Activated T-cell treated with anti-CD3 and anti-CD28 coated beads, Interleukin-2, amount 50 U/mL, for 72 hours (primary cell): ENCODE measurements at places on chromosomes 4 and X. TPM values are rescaled to one million over a fixed set of nuclear protein-coding genes. Genes with fewer than 3 reads are reported as not detected.

- H3K36me3 ChIP-seq = no peaks in the 10 kb centered on the region
- DNase-seq = no peak
- no peaks in the 10 kb centered on the region for H3K4me1 ChIP-seq
- H3K27me3 ChIP-seq = no peaks in the 10 kb centered on the region
- no peak overlapping the region for H3K27ac ChIP-seq
- H3K4me3 ChIP-seq = no peak overlapping the region
Observed at GRCh38 chr4:850323-850945, 24.5 kb upstream of the CPLX1 start.

- H3K27me3 ChIP-seq = peaks cover 33% of the 10 kb centered on the region
- H3K4me1 ChIP-seq = peaks cover 5% of the 10 kb centered on the region
- no peak overlapping the region for H3K4me3 ChIP-seq
- no peak for DNase-seq
Observed at GRCh38 chr4:185640811-185641675, 105.7 kb upstream of the PDLIM3 start.

GRCh38 chrX:42128020-42128419 lies 204.7 kb upstream of the CASK start:
- H3K36me3 ChIP-seq = no peaks in the 10 kb centered on the region
- no peak for DNase-seq
- peaks cover 24% of the 10 kb centered on the region for H3K4me1 ChIP-seq
- peak overlapping the region; percentile 73 for H3K27ac ChIP-seq
- H3K27me3 ChIP-seq = peaks cover 26% of the 10 kb centered on the region

- H3K27me3 ChIP-seq = peaks cover 19% of the 10 kb centered on the region
- DNase-seq = peak; percentile 73
- no peaks in the 10 kb centered on the region for H3K36me3 ChIP-seq
- H3K27ac ChIP-seq = peak overlapping the region; percentile 87
- H3K4me1 ChIP-seq = peaks cover 49% of the 10 kb centered on the region
- peak overlapping the region; percentile 79 for H3K4me3 ChIP-seq
Observed at GRCh38 chr4:37891260-37892159, 626 bp downstream of the TBC1D1 start.

DNA sequence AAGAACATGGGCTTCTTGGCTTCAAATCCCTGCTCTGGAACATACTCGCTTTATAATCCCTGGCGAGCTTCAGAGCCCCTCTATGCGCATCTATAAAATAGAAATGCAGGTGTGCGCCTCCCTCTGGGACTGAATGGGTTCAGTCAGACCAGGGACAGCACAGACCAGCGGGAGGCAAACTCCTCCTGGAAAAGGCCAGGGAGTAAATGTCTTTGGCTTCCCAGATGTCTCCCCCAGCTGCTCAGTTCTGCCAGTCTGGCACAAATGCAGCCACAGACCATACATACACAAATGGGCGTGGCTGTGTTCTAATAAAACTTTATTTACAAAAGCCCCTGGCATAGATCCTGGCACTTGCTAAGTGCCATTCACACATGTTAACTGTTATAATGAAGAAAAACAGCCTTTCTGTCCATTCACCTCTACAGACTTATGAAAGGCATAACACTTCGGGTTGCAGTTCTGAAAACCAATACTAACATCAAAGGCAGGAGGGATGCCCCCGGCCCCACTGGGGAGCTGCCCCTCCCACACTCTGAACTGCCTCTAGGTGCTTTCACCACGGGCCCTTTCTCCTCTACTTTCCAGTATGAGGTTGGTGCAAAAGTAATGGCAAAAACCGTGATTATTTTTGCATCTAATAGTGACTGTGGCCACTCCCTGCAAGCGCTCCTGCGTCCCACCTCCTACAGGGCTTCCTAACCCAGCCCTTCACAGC lies 4.6 kb downstream of the JAKMIP1 start:
- peaks cover 34% of the 10 kb centered on the region for H3K27me3 ChIP-seq
- H3K27ac ChIP-seq = no peak overlapping the region
- peaks cover 19% of the 10 kb centered on the region for H3K4me1 ChIP-seq
- H3K4me3 ChIP-seq = no peak overlapping the region

- peaks cover under 1% of the 10 kb centered on the region for H3K27me3 ChIP-seq
- no peak overlapping the region for H3K4me3 ChIP-seq
- no peak for DNase-seq
Observed at GRCh38 chr4:11623726-11624037, 195.0 kb upstream of the HS3ST1 start.

CXorf66 gene
- total RNA-seq = not detected

COL25A1 gene
- total RNA-seq = 0.05 TPM

MSX1 gene
- not detected for total RNA-seq

AVPR2 gene
- not detected for total RNA-seq
